Germinal center (tissue), 1 donor: ENCODE measurements at places on chromosomes 7 and 10.

DNA sequence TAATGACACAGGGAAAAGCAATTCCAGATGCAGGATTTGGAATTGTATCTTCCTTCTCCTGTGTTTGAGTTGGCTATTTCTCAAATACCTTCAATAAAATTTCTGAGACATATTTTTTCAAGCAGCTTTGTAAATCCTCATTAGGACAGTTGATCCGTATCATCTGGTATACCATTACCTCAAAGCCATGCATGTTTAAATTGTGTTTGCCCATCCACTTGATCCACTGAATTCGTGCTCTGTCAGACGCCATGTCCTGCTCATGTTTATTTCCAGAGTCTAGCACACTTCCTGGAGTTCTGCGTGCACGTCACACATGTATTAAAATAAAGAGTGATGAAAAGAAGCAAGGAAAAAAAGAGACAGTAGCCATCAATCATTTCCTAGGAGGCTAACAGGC lies 141.8 kb upstream of the CDC14C start:
- DNase-seq, result no peak

DNA sequence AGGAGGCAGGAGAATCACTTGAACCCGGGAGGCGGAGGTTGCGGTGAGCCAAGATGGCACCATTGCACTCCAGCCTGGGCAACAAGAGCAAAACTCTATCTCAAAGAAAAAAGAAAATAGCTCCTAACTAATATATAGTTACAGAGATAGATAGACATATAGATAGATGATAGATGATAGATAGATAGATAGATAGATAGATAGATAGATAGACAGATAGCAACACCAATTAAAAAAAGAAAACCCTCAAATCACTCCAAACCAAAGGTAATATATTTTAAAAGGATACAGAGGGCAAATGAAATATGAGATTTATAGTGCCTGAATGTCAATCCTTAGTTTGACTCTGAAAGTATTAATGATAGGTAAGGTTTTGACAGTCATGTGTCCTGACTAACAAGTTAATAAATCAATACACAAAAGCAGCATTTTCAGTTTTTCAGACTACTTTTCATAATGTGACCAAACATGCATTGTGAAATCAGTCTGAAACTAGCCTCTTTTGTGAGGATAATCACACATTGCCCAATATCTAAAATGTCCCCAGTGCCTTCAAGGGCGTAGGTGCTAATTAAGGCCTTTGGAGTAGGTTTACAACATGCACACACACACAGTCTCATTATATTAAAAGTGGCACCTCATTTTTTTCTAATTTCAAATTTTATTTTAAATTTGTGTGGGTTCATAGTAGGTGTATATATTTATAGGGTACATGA lies 61.2 kb downstream of the BPGM start:
- no peak for DNase-seq

DNA sequence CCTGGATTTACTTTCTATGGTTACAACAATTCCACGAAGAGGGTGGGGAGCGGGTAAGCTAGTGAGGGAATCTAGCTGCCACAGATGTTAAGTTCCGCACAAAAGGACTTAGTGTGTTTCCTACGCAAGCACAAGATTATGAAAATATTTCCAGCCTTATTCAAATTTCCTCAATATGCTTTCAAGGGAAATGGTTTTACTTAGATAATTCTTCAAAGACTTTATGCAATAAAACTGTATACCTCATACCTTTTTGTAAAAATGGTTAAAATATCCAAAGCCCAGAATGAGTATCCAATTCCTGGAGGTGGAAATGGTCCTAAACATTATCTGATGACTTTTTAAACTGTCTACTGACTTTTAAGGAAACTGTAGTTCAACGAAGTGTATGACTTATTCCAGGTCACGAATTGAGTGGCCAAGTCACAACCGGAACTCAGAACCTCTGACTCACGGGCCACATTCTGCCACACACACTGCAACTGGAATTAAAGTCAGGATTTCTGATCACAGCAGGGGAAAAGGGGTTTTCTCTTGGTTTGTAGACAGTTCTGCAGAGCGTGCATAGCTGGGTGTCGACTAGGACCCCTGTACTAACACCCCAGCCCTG lies 20.2 kb upstream of the INSIG1 start:
- no peak for DNase-seq

DNA sequence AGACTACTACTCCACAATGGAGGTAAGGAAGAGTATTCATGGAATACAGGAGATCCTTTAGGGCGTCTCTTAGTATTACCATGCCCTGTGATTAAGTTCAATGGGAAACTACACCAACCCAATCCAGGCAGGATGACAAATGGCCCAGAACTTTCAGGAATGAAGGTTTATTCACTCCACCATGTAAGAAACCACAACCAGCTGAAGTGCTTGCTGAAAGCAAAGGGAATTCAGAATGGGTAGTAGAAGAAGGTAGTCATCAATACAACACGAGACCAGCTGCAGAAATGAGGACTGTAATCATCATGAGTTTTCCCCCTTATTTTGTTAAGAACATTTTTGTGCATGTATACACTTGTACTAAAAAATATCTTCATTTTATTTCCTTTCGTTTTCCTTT lies 76.6 kb downstream of the GPR37 start:
- no peak for DNase-seq

DNA sequence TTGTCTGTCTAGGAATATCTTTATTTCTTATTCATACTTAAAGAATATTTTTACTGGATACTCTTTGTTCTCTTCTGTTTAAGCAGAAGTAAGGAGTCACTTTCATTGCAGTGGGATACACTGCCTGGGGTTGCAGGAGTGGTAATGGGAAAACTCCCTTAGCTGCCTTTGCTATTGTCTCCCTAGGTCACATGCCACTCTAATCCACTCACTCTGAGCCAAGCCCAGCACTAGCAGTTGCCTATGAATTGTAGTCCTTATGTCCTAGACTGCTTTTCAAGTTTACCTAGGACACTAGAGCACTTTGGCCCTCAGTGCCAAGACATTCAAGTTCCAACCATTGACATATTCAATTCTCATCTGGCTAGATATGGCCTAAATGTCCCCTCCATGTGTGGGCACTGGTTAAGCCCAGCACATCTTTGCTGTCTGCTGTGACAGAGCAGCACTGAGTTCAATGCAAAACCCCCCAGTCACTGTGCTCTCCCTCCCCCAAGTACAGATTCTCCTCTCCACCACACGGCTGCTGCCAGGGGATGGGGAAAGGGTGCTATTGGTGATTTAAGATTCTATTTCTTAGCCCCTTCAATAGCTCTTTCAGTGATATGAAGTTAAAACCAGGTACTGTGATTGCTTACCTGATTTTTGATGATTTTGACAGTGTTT lies 991.7 kb upstream of the KCND2 start:
- DNase-seq, result no peak

GRCh38 chr7:128458956-128459355 lies 3.3 kb downstream of the HILPDA start:
- no peak for DNase-seq

DNA sequence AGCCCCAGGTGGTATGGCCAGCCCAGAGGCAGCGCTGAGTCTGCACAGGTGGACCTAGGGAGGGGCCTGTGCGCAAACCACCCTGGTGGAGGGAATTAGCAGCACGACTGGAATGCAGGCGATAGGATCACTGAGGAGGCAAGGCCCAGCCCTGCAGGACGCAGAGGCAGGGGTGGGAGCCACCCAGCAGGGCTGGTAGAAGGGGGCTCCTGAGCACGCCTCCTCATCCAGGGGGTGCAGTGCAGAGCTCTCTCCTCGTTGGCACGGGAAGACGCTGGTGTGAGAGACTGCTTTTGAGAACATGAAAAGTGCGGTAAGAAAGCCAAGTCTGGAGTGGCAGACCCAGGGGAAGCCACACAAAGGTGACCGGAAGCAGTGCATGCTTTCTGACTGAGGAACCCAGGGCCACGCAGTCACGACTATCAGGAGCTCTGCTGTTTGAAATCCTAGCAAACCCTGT lies 6.0 kb downstream of the FXYD4 start:
- DNase-seq, result no peak

DNA sequence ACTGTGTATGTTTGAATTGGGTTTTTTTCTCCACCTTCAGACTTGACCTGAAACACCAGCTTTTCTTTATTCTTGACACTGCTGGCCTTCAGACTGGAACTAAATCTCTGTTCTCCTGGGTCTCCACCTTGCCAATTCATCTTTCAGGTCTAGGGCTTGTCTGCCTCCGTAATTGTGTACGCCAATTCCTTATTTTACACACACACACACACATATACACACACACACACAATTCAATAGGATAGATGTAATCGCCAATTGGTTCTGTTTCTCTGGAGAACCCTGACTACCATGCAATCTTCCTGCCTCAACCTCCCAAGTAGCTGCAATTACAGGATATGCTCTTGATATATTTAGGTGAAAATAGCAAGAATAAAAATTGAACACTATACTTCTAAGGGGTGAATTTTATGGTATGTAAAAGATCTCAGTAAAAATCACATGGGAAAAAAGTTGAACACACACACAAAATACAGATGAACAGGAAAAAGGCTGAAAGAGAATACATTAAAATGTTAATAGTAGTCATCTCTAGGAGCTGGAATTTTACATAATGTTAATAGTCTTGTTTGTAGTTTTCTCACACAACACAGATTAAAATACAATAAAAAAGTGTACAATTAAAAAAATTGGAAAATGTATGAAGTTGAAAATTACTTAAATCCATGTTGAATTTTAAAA lies 6.6 kb upstream of the VCL start:
- DNase-seq, result no peak

DNA sequence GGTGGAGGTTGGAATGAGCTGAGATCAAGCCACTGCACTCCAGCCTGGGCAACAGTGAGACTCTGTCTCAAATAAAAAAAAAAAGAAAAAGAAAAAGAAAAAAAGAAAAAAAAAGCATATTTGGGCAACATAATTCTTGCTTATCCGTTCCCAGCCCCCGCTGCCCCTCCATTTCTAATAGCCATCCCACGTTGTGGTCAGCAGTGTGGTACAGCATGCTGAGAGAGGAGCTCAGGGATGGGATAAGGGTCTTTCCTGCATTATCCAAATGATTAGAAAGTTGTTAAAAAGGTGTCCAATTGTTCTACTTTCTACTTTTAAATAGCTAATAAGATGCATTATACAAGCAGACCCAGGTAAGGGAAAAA lies 104.9 kb upstream of the ZNF92 start:
- DNase-seq, result no peak

- DNase-seq, result no peak
Observed at GRCh38 chr10:76868098-76868977, 769.3 kb downstream of the KCNMA1 start.

DNA sequence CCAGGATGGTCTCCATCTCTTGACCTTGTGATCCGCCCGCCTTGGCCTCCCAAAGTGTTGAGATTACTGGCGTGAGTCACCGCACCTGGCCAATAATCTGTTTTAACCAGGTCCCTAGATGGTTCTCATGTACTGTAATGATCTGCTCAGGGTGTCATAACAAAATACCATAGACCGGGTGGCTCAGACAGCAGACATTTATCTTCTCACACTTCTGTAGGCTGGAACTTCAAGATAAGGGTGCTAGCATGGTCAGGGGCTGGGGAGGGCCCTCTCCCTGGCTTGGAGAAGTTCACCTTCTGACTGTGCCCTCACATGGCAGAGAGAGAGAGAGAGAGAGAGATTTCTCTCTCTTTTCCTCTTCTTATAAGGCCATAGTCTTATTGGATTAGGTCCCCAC lies 279.4 kb upstream of the LYZL1 start:
- DNase-seq, result no peak
